NCI-H446 treated with DMSO at 0.1 percent for 48 hours (cell line): ENCODE measurements at places on chromosomes 5 and 9.

DNA sequence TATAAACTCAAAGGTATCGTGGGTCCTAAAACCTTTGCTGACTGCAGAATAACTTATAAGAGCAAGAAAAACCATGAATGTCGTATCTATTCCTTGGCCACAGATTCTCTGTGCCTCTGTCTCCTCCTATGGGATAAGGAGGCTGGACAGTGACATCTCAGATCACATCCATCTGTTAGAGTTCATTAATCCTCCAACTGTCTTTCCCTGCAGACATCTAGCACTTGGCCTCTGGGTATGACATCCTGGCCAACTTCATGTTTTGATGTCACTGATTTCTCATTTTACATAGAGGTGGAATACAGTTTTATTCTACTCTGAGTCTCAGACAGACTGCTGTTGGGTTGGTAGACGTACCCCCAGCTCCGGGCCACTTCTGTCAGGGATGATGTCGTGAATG, 86.2 kb downstream of the OTULIN start:
- no peak for DNase-seq

GRCh38 chr5:34914671-34915138, 599 bp downstream of the RAD1 start:
- no peak for DNase-seq

DNA sequence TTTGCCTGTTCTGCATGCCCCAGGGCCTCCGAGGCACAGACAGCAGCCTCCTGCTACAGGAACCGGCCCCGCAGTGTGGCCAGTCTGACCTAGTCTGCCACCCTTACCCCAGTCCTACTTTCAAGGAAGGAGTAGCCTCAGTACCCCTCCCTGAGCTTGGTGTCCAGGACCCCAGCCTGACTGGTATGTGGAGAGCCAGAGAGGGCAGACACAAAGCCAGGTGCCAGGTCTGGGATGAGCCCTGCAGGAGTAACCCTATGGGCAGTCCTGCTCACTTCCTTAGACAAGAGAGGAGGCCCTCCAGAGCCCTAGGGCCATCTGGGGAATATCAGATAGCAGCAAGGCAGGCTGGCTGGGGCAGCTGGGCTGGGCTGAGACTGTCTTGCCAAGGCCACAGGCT, 67.8 kb downstream of the NRG2 start:
- no peak for DNase-seq

DNA sequence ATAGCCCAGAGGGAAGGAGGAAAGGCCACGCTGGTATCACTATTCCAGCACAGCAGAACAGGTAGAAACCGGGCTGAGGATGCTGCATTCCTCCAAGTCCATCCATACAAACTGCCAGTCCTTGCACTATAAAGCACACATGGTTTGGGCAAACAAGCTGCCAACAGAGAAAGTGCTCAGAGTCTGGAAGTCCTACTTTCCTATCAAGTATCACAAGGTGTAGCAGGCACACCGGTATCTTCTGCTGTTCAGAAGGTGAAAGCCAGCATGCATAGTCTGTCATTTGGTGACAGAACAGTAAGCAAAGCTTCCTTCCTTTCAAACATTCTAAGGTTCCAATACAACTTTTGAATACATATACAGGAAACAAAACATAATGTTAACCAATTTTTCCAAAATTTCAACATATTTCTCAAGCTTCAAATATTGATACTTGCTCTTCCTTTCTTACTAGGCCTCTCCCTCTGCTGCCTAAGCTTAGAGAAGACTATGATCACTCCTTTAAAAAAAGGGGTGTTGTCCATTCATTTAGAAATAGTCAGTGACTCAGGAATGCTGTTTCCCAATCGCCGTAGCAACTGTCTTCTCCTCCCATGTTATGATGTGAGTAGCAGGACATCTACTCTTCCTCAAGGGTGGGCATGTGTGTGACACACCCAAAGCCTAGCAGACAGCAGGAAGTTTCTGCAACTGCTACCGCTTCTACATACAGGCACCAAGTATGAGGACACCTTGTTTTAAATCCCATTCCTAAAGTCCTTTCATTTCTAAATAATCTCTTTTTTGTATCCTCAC, 14.7 kb downstream of the DIAPH1 start:
- no peak for DNase-seq

GRCh38 chr5:61331407-61332357, at the start of gene ZSWIM6:
Gene ZSWIM6, plus strand, starts transcription at chr5:61332258. Its CDS starts 15 bp downstream, at chr5:61332273.
- peak; percentile 96 for DNase-seq

- DNase-seq: no peak
Observed at GRCh38 chr9:21096172-21096900, 18.6 kb upstream of the IFNB1 start.

- no peak for DNase-seq
Observed at GRCh38 chr5:80959768-80960442, at the start of gene RASGRF2. Gene RASGRF2, plus strand, starts transcription at chr5:80960363. Its CDS starts 376 bp downstream, at chr5:80960739.
